ENCODE measurements at places on chromosomes 1 and 21. TPM values are rescaled to one million over a fixed set of nuclear protein-coding genes. Genes with fewer than 3 reads are reported as not detected.

Gene HSD11B1
- total RNA-seq = not detected

Gene LIN28A
- total RNA-seq = not detected

Gene B3GALT5
- 0.06 TPM for total RNA-seq

Gene CHML
- 10.8 TPM for total RNA-seq

Gene CTTNBP2NL
- 15.5 TPM for total RNA-seq

Gene RYR2
- 0.06 TPM for total RNA-seq

Gene RPE65
- total RNA-seq = not detected

Gene TNFRSF4
- 2.1 TPM for total RNA-seq

Gene ITPKB
- 38.4 TPM for total RNA-seq

Gene MPZL1
- total RNA-seq = 121 TPM

Gene TNFRSF1B
- total RNA-seq = 23.9 TPM

Gene CHAF1B
- total RNA-seq = 2.8 TPM

Gene FCRL2
- total RNA-seq = not detected

Gene CD58
- 7.3 TPM for total RNA-seq

Gene ZFP69B
- 1.9 TPM for total RNA-seq

Gene UBL4B
- not detected for total RNA-seq

Data from bladder microvascular endothelial cell (primary cell).